NCI-H446 treated with DMSO at 0.1 percent for 48 hours (cell line): ENCODE measurements at places on chromosomes 1 and 21.

DNA sequence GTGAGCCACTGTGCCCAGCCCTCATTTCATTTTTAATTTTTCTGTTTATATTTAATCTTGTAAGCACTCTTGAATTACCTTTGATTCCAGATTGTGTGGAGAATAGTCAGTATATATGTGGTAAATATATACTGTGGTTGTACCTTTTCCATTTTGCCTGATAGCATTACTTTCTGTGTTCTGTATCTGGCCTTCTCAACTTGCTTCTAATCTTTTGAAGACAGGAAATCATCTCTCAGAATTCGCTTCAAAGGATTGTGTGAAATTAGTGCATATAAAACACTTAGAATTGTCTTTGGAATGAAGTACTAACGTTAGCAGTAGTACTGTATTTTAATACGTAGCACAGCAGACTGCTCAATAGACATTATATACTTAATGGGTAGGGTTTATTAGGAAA lies 37.9 kb downstream of the PPP2R5A start:
- DNase-seq: no peak

GRCh38 chr1:231885209-231885854 lies 258.7 kb downstream of the DISC1 start:
- no peak for DNase-seq

DNA sequence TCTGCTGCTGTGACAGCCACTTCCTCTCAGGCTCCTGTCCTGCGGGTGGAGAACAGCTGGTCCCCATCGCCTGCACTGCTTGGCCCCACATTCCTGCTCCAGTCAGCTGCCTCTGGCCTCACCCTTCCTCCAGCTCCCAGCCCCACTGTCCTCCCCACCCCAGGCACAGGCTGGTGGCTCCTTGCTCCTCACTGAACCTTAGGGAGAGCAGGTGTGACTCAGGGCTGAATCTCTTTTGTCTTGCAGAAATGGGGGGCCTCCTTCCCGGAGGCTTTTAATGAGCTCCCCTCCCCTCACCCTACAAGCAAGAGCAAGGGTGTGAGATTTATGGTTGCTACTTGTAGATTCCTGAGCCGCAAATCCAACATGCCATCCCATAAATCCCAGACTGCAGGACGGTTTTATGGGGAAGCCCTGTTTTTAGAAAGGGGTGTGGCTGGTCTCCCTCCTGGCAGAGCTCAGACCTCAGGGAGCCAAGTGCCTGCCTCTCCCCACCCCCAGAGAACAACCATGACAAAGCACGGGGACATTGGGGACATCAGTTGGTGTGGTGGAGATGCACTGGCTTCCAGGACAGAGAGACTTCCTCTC lies 15.2 kb downstream of the CDK18 start:
- no peak for DNase-seq

DNA sequence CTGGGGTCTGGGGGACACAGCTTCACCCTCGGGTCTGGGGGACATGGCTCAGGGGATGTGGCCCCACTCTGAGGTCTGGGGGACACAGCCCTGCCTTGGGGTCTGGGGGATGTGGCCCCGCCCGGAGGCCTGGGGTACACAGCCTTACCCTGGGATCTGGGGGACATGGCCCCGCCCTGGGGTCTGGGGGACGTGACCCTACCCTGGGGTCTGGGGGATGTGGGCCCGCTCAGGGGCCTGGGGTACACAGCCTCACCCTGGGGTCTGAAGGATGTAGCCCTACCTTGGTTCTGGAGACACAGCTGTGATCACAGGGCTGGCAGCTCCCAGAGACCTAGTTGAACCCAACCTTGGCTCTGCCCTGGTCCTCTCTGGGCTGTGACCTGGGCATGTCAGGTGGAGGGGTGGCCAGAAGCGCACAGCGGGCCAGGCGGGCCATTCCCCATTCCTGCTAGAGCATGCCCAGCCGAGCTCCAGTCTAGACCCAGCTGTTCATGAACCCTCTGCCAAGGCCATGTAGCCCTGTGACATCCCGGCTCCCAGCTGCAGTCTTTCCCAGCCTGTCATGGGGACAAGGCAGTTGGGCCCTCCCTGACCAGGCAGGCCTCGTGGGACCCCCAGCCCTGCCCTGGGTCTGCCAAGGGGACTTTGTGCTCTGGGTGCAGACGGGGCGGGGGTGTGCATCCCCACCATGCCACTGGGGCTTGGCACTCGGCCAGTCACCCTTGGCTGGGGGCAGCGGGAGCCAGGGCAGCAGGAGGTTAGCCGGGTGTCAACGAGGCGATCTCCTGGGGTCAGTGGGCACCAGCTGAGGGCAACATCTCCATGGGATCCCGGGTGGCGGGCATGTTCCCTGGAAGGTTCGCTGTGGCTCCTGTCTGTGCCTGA lies 43.9 kb downstream of the WNT9A start:
- no peak for DNase-seq

DNA sequence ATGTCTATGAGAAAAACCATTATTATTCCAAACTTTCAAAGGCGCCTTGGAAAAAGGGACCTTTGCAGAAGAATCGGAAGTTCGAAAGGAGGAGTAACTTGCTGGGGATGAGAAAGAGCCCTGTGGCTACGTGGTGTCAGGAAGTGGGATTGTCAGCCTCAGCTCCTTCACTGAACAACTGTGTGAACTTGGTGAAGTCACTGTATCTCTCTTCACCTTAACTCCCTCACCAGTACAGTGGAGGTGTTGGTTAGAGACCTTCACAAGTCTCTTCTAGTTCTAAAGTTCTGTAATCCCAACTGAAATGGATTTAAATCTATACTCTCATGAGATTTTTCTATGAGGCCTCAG lies 285.6 kb downstream of the CACNA1E start:
- DNase-seq: no peak

DNA sequence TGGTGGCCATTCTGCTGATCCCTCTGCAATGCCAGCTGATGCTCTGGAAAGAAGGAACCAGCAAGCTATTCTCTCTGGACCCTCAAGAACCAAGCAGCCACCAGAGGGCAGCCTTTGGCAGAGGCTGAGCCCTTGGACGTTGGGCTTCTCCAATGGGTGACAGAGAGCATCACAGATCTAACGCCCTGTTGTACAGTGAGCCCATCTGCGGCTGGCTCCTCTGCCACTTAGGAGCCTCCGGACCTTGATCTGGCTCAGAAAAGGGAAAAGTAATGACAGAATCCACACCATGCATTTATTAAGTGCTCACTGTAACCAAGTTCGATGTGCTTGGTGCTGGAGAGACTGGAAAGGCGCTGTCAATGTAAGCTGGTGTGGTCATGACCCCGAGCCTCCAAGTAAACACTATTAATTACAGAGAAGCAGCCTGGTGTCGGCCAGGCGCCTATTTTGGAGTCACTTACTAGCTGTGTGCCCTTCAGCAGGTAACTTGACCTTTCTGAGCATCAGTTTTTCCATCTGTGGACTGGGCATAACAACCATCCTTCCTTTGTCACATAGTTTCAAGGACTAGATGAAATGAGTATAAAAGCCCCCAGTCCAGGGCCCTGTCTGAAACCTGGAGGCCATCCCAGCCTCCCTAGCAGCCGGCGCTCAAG lies 34.9 kb downstream of the ECE1 start:
- peak; percentile 82 for DNase-seq

DNA sequence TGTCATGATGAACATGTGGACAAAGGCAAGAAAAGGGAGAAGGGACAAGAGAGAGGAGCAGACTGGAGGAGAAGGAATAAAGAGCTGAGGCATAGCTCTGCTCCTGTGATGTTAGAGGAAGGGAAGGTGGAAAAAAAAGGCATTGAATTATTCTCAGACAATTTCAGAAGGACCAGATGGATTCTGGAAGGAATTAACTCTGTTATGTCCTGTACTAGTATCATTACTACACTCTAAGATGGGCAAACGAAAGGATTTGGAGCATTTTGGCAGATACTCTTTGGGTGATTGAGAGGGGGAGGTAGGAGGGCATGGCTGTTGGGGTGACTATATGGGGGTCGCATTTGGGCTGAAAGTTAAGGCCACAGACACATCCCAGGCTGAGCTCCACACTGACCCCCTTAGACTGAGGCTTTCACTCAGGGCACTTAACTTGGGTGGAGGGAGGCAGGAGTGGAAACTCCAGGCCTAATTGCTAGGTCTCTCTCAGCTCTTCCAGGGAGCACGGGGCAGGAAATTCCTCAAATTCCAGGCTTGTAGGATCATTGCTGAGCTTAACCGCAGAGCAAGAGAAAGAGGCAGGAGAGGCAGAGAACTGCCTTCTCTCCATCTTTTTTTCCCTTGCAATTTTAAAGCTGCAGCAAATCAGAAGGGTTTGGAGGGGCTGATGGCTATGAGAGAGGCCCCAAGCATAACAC lies 25.9 kb downstream of the KIRREL1 start:
- no peak for DNase-seq

GRCh38 chr1:12485231-12486058 lies 132.6 kb downstream of the DHRS3 start:
- DNase-seq: peak; percentile 3

DNA sequence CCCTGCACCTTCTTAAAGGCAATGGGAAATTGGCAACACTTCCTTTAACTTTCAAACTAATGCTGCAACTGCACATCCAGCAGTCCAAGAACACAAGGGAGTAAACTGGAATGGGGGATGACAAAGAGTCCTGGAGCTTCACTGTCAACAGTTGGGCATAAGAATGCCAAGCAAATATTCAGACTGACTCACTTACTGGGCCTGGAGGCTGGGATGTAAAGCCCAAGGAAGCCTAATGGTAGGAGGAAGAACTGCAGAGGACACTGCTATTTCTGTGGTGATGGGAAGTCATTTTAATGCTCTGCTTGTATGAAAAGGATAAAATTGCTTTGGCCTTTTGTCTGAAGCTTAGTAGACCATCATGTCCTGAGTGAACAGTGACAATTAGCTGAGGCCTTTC lies 15.7 kb upstream of the DMRTA2 start:
- DNase-seq: no peak

DNA sequence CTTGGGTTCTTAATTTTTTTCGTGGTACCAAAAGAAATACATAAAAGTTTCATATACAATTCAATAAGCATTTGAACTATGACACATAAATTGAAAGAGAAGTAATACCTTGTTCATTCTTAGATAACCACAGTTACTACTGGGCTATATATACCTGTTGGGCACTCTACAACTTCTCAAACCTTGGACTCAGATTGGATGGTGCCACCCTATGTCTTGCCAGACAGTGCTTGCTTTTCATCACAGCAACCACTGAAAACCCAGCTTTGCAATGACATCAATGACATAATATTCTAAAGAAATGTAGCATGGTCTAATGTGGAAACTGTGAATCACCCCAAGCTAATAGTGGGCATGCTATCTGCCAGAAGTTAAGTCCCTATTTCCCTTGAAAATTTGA lies 62.8 kb upstream of the DPH5 start:
- DNase-seq: no peak

DNA sequence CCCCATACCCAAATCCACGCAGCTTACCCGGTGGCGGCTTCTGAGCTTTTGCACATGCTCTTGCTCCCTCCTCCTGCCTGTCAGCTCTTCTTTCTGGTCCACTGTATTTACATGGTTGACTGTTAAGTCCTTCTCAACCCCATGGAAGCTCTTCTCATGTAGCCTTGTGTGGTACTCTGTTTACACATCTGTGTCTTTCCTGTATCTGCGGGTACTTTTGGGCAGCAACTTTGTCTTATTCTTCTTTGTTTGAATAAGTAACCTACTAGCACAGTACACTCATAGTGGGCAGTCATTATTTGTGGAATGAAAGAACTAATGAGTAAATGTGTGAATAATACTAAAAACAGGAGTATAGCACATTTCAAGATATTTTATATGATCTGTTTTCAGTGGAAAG lies 88.5 kb upstream of the GPR88 start:
- no peak for DNase-seq

DNA sequence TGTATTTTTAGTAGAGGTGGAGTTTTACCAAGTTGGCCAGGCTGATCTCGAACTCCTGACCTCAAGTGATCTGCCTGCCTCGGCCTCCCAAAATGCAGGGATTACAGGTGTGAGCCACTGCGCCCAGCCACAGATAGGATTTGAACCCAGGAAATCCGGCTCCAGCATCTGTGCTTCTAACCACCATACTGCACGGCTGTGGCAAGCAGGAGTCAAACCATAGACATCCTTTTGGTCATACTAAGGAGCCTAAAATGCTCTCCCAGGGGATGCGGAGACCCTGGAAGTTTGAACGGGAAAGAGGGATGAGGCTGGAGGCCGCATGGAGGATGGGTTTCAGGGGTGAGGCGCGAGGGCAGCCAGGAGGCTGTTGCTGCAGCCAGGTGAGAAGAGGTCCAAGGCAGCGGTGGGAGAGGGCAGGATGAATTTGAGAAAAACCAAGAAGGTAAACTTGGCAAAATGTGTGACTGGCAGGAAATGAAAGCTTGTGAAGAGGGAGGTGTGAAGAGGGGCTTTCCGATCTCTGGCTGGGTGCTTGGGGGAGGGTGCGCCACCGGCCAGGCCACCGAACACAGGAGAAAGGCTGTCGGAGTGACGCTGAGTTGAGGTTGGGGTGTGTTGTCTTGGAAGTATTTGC lies 24.0 kb upstream of the CDK18 start:
- no peak for DNase-seq

GRCh38 chr1:247535402-247535801 lies 838 bp downstream of the OR2C3 start:
- DNase-seq: no peak

DNA sequence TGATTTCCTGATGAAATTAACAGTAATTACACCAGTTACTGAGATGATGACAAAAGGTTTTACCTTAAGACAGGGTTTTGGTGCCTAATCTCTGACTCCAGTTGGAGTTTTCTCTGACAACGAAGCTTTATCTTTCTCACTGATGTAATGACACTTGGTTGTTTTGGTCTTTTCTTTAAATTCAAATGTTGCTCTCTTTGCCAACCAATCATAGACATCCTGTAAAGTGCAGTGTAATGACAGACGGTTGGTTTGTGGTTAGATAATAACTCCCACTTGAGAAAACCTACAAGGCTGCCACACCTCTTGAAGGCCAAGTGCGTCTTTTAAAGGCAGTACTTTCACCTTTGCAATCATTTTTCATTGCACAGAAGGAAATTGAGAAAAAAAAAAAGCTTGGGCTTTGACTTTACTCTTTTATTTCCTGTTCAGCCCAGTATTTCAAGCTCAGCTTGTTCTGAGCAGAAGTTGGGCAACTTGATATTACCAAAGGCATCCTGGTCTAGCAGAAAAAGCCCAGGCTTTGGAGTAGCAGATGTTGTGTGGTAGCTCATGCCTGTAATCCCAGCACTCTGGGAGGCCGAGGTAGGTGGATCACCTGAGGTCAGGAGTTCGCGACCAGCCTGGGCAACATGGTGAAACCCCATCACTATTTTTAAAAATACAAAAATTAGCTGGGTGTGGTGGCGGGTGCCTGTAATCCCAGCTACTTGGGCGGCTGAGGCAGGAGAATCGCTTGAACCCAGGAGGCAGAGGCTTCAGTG lies 14.9 kb downstream of the PDIK1L start:
- no peak for DNase-seq

DNA sequence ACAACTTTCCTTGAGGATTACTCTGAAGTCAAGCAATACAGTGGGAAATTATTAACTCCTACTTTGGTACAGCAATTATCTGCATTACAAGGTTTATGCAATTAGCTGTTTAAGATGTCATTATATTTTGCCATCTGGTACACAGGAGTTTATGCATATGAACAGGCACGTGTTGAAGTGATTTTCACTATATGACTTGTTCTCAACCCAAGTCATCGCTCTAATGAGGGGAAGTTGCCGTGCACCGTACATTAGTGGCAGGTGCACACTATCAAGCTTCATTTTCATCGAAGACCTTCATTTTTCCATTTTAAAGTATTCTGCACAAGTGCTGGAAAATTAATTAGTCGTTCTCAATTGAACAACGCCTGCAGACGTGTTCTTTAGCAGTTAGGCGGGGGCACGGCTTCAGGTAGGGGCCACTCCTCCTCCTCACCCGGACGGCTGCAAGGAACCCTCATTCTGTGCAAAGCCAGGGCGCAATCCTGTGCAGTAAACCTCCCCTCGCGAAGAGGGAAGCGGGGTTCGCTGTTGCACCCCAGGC lies 39.8 kb upstream of the NFIA start:
- DNase-seq: no peak
